ENCODE measurements at places on chromosomes 2 and 18.

DNA sequence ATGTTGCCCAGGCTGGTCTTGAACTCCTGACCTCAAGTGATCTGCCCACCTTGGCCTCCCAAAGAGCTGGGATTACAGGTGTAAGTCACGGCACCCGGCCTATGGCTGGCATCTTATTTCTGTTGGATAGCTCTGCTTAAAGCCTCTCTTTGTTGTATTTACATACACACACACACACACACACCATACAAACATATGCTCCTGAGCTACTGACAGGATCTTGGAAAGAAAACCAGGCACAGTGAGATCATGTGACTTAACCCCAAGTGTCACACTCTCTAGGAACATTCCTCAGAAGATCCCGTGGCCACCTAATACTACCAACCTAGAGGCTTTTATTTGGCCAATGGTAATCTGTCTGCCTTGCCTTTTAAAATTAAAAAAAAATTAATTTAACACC lies 85.1 kb upstream of the HAAO start:
- DNase-seq, result no peak

- no peak for DNase-seq
These were observed 279.8 kb downstream of the TNS1 start for GRCh38 chr2:217722883-217723472.

DNA sequence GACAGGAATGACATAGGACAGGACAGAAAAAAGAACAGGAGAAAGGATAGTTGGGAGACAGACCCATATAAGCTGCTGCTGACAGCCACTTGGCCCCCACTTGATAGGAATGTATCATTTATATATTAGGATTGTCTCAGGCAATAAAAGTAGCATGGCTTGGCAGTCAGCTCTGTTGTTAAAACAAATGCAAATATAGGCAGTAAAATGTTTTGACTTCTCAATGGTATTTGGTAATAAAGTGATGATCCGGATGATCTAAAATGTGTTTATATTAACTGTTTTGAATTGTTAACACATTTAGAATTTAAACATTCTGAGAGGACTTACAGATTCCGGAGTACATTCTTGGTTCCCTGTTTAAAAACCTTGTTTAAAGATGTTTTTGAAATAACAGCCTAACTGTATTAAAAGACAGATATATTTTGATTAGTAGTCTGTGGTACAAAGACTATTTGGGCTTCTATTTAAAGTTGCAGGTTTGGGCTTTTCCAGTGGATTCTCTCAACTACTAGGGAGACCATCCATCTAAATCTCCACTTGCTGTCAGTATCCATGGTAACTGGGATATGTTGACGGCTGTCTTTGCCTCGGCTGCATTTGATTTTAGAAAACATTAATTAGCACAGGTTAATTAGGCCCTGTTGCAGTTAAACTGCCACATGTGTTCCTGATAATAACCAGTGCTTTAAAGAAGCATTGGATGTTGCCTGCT lies 147.6 kb downstream of the ESCO1 start:
- no peak for DNase-seq

GRCh38 chr2:227507963-227508362 lies 36.0 kb downstream of the AGFG1 start:
- no peak for DNase-seq

GRCh38 chr2:20224164-20224715 lies 690 bp downstream of the SDC1 start:
- DNase-seq, result no peak

- no peak for DNase-seq
These were observed 7.0 kb upstream of the TYMS start for GRCh38 chr18:650428-650858.

DNA sequence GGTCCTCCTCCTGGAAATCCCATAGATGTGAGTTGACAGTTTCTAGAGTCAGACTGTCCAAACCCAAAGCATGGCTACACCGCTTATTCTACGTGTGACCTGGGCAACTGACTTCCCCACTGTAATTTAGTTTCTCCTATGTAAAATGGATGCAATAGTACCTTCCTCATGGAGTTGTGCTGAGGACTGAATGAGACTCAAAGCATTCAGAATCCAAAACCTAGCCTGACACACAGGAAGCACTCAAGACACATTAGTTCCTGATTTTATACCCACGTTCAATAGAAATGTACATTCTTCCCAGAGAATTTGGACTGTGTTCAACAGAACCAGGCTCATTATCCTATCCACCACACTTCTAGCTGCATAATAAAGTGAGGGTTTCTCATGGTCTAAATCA lies 88.8 kb downstream of the STK39 start:
- no peak for DNase-seq

- no peak for DNase-seq
These were observed 9.0 kb downstream of the SPTBN1 start for GRCh38 chr2:54465143-54465542.

- DNase-seq, result no peak
These were observed 76.5 kb downstream of the STRN start for GRCh38 chr2:36889795-36890194.

DNA sequence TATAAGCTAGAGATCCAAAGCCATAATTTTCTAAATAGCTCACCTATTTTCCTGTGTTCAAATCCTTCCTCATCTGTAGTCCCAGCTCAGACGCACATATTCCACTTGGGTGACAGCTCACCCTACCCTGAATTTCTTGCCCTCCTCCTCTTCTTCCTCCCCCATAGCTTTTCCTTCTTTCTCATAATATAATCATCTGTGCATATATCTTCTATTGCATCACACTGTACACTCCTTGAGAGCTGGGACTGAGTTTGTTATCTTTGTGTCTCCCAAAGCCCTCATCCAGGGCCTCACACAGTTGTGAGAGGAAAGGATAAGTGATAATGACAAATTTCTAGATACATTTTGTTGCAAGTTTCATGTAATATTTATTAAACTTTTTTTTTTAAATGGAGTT lies 55.9 kb upstream of the RTN4 start:
- DNase-seq, result no peak

- DNase-seq, result no peak
These were observed 25.7 kb downstream of the MC2R start for GRCh38 chr18:13889671-13890070.

DNA sequence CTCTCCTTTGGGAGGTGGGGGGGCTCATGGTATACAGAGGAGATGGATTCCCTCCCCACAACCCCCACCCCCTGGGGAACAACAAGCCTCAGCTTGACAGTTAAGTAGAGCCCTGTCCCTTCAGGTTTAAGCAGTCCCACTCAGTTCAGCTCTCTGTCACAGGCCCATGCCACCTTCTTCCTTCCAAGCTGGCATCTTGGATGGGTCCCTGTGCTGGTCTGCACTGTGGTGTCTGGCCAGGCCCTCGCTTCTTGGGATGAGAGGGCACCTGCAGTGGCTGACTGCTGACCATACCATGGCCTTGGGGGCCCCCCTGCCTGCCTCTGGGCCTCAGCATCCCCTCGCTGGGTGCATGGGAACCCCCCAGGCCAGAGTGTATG lies 20.4 kb upstream of the GPR17 start:
- DNase-seq, result no peak

- DNase-seq, result no peak
These were observed 5.4 kb upstream of the TDRD15 start for GRCh38 chr2:21118302-21118920.

GRCh38 chr2:203585516-203585915 lies 50.4 kb upstream of the RAPH1 start:
- DNase-seq, result no peak

DNA sequence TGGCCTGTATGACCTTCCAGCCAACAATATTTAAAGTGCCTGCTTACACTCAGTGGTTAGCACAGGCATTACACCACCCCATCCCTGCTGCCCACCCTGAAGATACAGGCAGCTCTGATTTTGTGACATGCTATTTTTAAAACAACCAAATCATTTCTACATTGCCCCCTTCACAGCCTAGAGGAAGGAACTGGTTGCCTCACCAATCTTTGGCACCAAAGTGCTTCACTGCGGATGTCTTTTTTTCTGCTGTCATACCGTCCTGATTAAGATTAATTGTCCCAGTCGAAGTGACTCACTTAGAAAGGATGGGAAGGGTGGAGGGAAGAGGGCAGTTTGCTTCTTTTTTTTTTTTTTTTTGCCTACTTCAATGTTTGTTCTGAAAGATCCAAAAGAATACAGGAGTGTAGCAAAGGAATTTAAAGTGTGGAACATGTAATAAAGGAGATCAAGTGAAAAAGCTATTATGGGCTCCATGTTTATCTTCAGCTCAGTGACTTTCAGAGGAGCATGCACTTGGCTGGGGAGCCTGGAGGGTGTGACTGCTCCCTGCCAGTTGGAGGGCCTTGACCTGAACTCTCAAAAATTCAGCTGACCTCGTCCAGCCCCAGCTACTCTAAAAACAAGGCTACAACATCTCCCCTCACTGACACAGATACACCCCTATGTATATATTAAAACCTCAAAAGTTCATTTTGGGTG lies 501.1 kb upstream of the TNP1 start:
- no peak for DNase-seq

- no peak for DNase-seq
These were observed 24.4 kb downstream of the SERPINB4 start for GRCh38 chr18:63619661-63620060.

GRCh38 chr2:216206821-216207220 lies 97.7 kb downstream of the XRCC5 start:
- no peak for DNase-seq

- DNase-seq, result no peak
These were observed 721 bp upstream of the EHD3 start for GRCh38 chr2:31233231-31233630.

DNA sequence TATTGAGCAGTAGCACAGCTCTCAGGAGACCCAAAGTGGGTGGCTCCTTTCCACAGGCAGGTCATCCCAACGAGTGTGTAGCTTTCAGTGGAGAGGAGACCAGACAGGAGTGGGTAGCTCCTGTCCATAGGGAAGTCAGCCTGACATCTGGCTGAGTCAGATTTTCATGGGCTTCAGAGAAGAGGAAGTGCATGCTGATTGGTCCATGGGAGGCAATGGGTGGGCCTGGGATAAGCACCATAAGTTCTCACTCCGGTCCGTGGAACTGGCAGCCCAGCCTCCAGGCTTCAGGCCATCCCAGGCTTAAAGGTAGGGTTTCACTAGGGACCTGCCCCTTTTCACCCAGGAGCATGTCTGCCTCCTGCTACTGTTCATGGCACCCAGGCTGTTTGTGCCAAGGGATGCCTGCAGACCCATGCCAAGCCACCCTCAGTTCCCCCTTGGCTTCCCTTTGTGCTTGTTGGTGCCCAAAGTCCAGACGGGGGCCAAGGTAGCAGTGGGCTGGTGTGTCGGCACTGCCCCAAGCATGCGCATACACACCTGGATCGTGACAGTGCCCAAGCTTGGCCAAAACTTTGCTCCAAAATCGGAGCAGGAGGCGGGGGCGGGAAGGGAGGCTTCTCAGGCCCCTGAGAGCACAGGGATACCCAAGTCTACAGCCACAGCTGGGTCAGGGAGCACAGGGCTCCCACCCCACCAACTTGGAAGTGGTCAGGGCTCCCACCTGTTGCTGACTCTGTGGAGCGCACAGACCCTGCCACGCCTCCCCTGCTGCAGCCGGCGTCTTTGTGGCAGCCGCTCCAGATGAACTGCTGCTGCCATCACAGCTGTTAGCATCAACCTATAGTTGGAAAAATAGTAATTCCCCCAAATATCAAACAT lies 26.4 kb downstream of the MARCHF7 start:
- DNase-seq, result no peak

DNA sequence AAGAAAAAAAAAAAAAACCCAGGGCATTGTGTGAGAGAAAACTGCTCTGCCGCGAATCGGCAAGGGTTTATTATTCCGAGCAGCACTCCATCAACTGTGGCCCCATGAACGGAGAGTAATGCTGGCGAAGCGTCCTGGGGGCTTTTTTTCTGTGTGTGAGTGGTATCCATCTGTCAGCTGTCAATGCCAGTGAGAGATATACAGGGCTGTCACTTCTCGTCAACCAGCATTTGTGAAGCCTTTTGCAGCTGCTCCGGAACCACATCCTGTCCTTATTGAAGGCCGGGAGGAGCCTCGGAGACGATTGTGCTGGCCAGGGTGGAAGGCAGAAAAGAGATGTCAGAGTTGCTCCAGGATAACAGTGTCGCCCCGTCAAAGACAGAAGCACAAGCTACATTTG lies 356.9 kb upstream of the SMIM21 start:
- no peak for DNase-seq

DNA sequence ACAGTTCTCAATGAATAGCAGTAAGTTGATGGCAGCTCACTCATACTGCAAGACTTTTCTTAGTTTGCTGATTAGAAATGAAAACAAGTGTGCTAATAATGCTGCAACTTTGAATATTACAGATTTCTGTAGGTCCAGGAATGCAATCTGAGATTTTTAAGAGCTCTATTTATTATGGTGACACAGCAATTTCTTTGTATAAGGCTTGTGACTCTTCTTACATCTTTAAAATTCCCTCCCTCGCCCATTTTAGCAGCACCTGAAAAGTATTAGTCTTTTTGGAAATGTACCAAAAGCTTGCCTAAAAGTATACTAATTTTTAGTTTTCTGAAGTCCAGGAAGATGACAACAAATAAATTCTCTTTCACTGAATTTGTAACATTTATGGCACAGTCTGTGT lies 4.4 kb upstream of the HTR2B start:
- DNase-seq, result no peak

GRCh38 chr2:148876202-148876594 lies 1.2 kb downstream of the KIF5C start:
- no peak for DNase-seq

DNA sequence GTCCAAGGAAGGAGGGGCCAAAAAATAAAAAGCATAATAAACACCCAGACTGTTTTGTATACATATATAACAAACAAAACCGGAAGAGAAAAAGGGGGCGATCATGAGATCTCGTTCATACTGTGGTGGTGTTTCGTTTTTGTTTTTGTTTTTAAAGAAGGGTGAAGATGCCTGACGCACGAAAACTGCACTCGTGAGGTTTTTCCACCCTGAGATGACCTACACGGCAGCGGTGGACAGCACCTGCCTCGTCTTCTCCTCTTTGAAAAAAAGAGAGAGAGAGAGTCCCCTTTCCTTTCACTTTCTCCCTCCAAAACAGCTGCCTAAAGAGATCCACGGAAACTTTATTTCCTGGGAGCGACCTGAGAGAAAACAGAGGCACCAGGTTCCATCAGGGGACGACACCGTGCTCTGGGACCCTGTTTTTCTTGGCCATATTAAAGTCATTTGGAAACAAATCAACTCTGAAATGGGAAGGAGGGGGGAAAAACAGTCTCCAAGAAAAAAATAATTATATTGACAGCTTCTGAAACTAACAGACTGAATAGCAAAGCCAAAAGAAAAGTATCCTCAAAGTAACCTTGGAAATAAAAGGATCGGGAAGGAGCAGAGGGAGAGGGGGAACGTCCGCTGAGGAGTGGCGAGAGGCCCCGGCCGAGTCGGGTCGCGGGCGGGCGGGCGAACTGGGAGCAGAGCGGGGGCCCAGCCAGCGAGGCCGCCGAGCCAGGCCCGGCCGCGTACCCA lies 3.5 kb downstream of the POU3F3 start:
- no peak for DNase-seq

- DNase-seq, result no peak
These were observed 107.1 kb upstream of the POU3F3 start for GRCh38 chr2:104746858-104747257.

GRCh38 chr18:58359218-58359617 lies 269.7 kb downstream of the ALPK2 start:
- no peak for DNase-seq

GRCh38 chr2:219025637-219026585 lies 15.4 kb downstream of the CFAP65 start:
- DNase-seq, result no peak

- DNase-seq, result no peak
These were observed 57.1 kb upstream of the RNF152 start for GRCh38 chr18:61949946-61950345.
